ENCODE measurements at places on chromosomes 5 and 9.

DNA sequence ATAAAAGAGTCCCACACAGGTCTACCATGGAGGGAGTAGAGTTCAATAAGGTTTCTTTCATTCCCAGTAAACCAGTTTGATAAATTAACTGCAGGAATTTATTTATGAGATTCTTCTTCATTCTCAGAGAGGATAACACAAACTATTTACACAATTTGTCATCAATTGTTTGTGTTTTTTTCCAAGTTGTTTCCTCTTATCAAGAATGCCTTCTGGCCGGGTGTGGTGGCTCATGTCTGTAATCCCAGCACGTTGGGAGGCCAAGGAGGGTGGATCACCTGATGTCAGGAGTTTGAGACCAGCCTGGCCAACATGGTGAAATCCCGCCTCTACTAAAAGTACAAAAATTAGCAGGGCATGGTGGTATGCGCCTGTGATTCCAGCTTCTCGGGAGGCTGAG, 216.7 kb downstream of the MLLT3 start:
- DNase-seq = no peak

DNA sequence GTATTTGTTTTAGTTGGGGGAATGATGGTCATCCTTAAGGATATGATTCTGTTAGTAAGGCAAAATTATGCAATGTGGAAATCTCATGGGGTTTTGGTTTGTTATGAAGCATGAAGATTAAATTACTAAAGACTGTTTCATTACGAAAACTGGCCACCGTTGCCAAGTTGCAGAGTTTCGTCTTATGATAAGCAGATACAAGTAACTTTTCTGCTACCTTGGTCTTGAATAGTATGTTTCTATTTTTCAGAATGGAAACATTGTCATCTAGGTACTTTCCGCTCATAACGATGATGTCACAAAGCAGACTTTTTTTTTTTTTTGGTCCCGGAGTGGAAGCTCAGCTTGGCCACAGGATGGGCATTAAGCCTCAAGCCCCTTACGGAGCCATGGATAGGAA, 4.2 kb downstream of the CCNI2 start:
- DNase-seq = no peak

GRCh38 chr9:96040591-96041461, 165.3 kb downstream of the ERCC6L2 start:
- no peak for DNase-seq

- DNase-seq = no peak
These were observed 82.7 kb downstream of the PARP8 start for GRCh38 chr5:50749181-50749580.

- no peak for DNase-seq
These were observed 52.1 kb downstream of the EPB41L4A start for GRCh38 chr5:112366987-112367386.

DNA sequence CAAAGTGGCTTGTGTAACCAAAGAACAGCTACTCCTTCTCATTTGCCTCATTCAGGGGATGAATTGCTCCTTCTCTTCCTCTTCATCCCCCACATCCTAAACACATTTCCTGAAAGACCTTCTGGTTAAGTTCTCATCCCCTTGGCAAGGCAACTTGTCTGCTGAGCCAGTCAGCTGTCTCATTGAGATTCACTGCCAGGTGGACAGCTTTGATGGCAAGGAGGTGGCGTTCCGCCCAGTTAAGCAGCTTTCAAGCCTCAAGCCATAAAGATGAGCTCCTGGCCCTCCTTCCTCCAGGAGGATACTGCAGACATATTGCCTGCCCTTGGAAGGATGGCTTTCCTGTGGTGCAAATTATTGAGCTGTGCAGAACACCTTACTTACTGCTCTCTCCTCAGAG, 448.6 kb upstream of the MPDZ start:
- no peak for DNase-seq

DNA sequence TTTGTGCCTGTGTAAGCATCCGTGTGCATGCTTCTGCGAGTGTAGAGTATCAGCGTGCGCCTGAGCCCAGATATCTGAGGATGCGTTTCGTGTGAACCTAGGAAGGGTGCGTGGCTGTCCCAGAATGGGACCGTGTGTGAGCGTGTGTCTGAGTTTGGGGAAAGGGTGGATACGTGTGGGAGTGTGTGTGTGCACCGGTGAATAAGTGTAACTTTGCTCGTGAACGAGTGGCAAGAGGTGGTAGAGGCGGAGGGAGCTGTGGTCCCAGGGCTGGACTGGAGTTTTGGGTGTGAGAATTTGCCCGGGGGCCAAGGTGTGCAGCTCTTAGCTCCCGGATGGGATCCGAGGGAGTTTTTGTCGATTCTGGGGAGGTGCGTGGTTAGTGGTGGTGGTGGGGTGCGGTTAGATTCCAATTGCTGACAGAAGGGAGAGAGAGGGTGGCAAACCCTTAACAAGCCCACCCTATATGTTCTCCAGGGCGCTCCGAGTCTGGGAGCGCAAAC, 686 bp upstream of the COL27A1 start:
- no peak for DNase-seq

- DNase-seq = no peak
These were observed 468.5 kb downstream of the NFIB start for GRCh38 chr9:13845460-13845859.

DNA sequence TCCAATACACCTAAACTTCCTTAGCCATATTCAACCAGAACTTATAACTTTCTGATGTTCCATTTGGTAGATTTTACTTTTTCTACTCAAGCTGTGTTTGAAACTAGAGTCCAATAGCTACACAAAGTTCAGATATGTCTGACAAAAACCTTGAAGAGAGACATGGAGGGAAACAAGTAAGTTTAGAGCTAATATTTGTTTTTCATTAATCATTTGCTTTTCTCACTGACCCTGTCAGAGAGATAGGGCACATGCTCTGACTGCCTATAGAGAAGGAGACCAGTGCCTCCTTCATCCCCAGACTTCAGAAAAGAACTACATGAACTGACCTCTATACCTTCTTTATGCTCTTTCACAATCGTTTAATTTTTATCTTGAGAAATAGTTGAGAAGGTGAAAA, 157.0 kb upstream of the PPP1R2B start:
- no peak for DNase-seq

DNA sequence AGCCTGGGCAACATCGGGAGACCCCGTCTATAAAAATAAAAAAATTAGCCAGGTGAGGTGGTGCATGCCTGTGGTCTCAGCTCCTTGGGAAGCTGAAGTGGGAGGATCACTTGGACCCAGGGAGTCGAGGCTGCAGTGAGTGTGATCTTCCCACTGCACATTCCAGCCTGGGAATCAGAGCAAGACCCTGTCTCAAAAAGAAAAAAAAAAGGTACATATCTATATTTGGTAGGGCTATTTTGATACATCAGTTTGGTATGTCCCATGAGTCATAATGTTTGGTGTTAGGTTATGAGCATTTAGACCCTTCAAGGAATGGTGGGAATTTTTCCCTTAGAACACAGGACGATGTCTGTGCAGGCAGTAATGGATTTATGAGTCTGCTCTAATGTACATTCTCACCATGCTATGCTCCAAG, 55.3 kb upstream of the POU4F3 start:
- no peak for DNase-seq

GRCh38 chr5:96595300-96596090, 66.7 kb upstream of the CAST start:
- DNase-seq = no peak

GRCh38 chr5:159884917-159885620, 31.2 kb upstream of the ADRA1B start:
- no peak for DNase-seq

- DNase-seq = no peak
These were observed 49.3 kb downstream of the MLLT3 start for GRCh38 chr9:20573023-20573422.

DNA sequence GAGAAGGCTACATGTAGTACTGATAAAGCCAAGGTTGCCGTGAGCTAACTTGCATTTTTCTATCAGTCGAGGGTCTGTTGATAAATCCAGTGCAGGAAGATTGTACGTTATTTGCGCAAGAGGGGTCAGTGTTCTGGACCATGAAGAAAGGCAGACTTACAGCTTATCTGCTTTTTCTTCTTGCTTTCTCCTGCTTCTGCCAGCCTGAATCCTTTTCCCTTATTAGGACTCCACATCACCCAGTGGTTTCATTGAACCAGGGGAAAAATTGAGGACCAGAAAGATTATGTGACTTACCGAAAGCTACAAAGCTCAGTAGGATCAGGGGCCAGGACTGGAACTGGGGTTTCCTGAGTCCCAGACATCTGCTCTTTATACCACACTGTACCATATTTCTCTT, 534.6 kb upstream of the BRINP1 start:
- no peak for DNase-seq

GRCh38 chr5:128681764-128682592, 143.9 kb upstream of the FBN2 start:
- DNase-seq = no peak

DNA sequence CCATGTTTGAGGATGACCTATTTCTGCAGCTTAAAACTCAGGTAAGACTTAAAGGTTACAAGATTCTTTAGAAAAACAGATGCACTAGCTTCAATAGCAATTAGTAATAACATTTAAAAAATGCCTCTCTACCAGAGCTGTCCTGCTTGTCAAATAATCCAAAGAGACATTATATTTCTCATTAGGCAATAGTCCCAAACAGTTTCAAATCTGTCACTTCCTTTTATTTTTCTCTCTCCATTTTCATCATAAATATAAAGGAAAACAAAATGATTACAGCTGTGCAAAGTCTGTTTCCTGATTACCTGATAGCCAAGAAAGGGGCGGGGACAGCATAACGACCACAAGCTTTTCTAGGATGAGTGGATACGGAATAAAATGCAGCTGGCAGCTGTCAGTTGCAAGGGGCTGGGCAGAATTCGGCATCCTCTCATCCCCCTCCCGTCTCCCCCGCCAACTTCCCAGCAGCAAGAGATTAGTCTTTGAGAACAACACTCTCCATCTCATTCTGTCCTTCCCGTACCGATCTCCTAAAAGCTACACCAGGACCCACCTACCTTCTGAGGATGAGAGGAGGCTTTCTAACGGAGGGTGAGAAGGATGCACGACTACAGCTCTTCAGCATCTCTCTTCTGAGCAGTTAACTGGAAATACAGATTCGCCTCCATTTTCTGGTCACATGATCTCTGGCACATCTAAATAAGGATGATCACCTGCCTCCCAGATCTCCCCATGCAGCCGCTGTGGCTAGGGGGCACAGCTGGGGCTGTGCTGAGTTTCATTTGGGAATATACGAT, 72.5 kb upstream of the PCA3 start:
- DNase-seq = no peak

DNA sequence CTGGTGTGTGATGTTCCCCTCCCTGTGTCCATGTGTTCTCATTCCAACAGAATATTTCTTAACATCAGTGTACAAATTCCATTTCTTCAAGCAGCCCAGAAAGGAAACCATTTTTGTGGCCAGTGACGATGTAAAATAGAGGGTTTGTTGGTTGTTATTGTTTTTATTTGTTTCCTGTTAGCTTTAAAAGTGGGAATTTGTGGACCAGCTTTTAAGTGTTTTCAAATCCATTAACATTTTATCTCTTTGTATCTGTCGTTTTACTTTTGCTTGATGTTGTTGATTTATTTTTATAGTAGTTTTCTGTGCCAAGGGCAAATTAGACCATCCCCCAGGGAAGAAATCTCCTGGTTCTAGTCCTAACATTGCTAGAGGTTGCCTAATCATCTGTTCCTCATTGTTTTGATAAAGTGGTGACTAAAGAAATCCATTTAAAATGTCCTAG, 100.0 kb downstream of the GDNF start:
- no peak for DNase-seq

DNA sequence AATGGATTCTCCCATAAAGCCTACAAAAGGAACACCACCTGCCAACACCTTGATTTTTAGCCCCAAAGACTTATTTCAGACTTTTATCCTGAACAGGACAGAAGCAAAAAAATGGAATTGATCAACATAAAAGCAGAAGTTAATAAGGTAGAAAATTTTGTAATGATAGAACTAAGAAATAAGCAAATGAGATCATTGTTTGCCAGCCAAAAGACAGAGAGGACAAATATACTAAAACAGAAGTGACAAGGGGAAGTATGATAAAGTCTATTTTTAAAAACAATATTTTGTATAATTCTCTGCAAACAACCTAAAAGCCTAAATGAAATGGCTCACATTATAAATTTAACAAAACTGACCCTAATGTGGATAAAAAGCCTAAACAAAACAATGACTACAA, 110.5 kb upstream of the PRSS3 start:
- DNase-seq = no peak

- no peak for DNase-seq
These were observed 582.6 kb downstream of the PSAT1 start for GRCh38 chr9:78879324-78880100.

- DNase-seq = no peak
These were observed 451.6 kb downstream of the CDH18 start for GRCh38 chr5:19536387-19536786.

DNA sequence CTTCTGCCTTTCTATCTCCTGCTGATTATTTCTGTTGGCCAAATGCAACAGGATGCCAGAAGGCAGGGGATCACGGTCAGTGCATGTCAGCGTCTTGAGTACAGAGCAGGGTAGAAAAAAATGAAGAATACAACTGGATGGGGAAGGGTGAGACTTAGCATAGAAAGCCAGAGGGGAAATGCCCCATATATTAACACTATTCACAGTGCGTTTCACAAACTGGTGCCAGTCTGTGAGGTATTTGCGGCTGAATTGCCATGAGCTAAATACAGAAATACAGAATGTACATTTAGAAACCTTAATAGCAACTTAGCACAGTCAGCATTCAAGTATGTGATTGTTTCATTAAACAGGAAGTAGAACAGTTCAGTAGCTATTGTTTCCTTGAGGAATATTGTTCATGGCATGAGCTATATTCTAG, 31.0 kb upstream of the SLC1A3 start:
- no peak for DNase-seq

DNA sequence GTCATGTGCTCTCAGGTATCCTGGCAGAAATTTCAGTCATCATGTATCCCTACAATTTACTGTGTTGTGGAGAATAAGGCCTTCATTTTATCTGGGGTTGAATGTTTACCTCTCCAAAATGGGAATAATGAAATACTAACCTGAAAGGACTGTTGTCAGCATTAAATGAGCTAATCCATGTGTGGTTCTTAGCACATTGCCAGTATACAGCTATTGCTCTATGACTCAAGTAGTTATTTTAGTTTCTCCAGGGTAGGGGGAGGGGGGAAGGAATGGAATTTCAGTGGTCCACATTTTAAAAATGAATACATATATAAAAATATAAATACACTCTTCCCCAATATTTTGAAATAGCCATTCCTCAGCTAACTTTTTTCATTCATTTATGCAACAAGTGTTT, 3.5 kb downstream of the PAM start:
- DNase-seq = no peak

DNA sequence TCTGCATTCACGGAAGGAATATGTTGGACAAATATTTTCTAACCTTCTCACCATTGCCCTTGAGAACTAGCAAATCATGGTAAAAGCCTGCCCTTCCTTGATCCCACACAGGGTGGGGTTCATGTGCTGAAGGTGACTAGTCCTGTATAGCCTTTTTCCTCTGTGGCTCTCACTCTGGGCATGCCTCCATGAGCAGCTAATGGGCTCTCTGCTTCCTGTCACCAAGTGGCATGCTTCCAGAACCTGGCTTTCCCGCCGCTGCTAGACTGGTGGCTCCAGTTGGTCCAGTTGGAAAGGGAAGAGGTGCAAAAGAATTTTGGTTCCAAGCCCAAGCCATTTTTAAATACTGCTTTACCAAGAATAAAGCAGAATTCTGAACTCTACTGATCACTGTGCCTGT, 35.5 kb downstream of the FBXO10 start:
- no peak for DNase-seq

- no peak for DNase-seq
These were observed 196.1 kb downstream of the GAS1 start for GRCh38 chr9:86751207-86751606.

- DNase-seq = no peak
These were observed 51.0 kb downstream of the ARHGAP26 start for GRCh38 chr5:142821034-142821732.

GRCh38 chr5:144203750-144204596, 33.3 kb downstream of the KCTD16 start:
- DNase-seq = no peak
